Activated T-cell treated with anti-CD3 and anti-CD28 coated beads, Interleukin-2, amount 50 U/mL, for 72 hours (primary cell): ENCODE measurements at places on chromosomes 11 and 22. TPM values are rescaled to one million over a fixed set of nuclear protein-coding genes. Genes with fewer than 3 reads are reported as not detected.
A peak's percentile ranks its signal among the peaks of the same experiment; 100 is the strongest.

Gene NNMT
- total RNA-seq = not detected

Gene LDHAL6A
- total RNA-seq = not detected

- H3K4me3 ChIP-seq = peak overlapping the region; percentile 64
- H3K27ac ChIP-seq = peak overlapping the region; percentile 24
- H3K4me1 ChIP-seq = peaks cover 30% of the 10 kb centered on the region
- DNase-seq = no peak
Measured at GRCh38 chr11:128963744-128964325, 21.2 kb upstream of the TP53AIP1 start.

DNA sequence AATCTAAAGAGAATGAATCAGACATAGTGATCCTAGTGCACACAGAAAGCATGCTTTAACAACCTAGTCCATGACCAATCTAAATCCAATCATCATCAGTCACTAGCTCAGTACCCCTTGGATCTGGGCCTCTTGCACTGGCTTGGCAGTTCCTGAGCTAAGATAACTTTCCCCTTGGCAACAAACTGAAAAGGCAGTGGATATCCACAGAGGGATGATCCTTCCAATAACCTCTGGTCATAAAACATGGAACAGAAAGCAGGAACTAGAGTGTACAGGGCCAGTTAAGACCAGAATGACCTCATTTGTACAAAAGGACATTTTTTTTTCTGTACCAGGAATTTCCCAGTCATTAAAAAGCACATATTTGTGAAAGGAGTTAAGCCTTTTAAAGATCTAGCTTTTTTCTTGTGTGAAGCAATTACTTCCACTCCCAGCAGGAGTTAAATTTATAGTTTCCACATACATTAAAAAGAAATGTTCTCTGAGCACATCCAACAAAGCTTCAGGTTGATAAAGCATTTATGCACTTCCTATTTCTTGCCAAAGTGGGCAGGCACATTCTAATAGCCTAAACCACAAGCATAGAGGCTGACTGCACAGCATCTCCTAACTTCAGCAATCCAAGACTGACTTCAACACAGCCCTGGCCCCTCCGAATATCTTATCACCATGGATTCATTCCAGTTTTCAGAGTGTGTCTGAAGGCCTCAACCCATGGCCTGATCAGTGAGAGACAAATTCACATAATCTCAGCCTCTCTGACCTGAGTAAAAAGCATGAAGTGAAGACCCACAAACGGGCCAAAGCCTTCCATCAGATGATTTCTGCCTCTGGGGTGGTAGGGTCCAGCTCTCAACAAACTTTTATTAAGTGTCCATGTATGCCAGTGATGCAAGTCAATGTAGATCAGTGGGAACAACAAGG lies 29.9 kb downstream of the GUCY1A2 start:
- no peak overlapping the region for H3K4me3 ChIP-seq
- H3K4me1 ChIP-seq = no peaks in the 10 kb centered on the region
- no peaks in the 10 kb centered on the region for H3K36me3 ChIP-seq
- H3K27ac ChIP-seq = no peak overlapping the region

Gene BIRC3
- 155 TPM for total RNA-seq

Gene GPR83
- 0.19 TPM for total RNA-seq

Gene OR5B21
- total RNA-seq = not detected

GRCh38 chr11:2775083-2775625 lies 75.4 kb upstream of the KCNQ1OT1 start:
- H3K27me3 ChIP-seq = no peaks in the 10 kb centered on the region
- H3K36me3 ChIP-seq = no peaks in the 10 kb centered on the region
- peaks cover 24% of the 10 kb centered on the region for H3K4me1 ChIP-seq
- H3K4me3 ChIP-seq = no peak overlapping the region

GRCh38 chr11:122235615-122236014 lies 119.6 kb upstream of the BLID start:
- DNase-seq = no peak
- no peaks in the 10 kb centered on the region for H3K36me3 ChIP-seq
- H3K4me3 ChIP-seq = no peak overlapping the region
- no peaks in the 10 kb centered on the region for H3K4me1 ChIP-seq
- H3K27ac ChIP-seq = no peak overlapping the region
- H3K27me3 ChIP-seq = no peaks in the 10 kb centered on the region

Gene RFPL2
- 0.50 TPM for total RNA-seq

DNA sequence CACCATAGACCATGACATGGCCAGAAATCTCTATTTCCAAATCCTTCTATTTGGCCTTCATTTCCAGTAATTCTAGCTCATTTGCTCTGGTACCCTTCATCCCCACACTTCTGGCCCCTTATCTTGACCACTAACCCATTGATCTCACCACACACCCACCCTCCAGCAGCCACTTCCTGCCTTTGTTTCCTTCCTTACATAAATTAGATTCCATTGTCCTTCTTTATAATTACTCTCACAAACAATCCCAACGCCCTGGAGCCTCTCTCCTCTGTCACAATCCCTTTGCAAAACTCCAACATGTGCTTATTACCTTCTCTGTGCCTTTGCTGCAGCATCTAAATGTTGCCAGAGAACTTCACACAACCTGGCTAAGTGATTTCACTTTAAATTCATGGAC lies 14.8 kb downstream of the APLNR start:
- no peak overlapping the region for H3K27ac ChIP-seq
- H3K4me3 ChIP-seq = no peak overlapping the region
- peaks cover 12% of the 10 kb centered on the region for H3K27me3 ChIP-seq
- no peaks in the 10 kb centered on the region for H3K36me3 ChIP-seq
- no peak for DNase-seq
- H3K4me1 ChIP-seq = no peaks in the 10 kb centered on the region

DNA sequence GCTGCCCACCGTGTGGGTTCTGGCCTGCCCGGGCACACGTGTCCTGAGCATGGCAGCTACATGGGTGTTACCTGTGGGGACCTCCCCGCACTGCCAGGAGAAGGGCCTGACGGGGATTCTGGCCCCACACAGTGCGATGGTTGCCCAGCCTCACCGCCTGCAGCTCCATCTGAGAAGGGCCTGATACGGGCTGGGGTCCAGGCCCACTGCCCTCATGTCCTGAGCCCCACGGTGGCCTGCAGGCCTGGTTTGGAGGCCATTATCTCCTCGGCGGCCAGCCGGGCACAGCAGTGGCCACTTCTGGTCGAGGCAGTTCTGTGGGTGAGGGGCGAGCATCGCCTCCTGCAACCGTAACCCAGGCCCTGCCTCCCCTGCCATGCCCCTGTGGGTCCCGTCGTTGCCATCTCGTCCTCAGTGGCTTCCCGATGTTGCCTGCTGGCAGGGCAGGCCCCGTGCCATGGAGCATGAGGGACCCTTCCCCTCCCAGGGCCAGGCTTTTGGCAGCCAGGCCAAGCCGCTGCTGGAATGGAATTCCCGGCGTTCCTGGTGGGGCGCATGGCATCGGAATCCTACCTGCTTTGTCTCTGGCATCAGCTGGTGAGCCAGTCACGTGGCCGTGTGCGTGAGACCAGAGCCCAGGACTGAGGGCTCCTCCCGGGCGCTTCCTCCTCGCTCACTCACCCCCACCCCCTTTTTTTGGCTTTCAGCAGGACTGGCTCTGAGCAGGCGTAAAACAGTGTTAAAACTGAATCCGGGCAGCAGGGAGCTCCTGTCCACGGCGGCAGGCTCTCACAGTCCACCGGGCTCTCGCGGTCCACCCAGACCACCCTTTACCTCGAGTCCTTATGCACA lies 71.9 kb upstream of the PPARA start:
- H3K4me1 ChIP-seq = peaks cover 16% of the 10 kb centered on the region
- no peak overlapping the region for H3K27ac ChIP-seq
- H3K4me3 ChIP-seq = no peak overlapping the region
- no peak for DNase-seq
- H3K36me3 ChIP-seq = no peaks in the 10 kb centered on the region

GRCh38 chr11:110003426-110003825 lies 89.8 kb upstream of the ZC3H12C start:
- no peak for DNase-seq
- no peaks in the 10 kb centered on the region for H3K36me3 ChIP-seq
- H3K4me3 ChIP-seq = no peak overlapping the region
- H3K27ac ChIP-seq = no peak overlapping the region

Gene VSIG10L2
- total RNA-seq = not detected

DNA sequence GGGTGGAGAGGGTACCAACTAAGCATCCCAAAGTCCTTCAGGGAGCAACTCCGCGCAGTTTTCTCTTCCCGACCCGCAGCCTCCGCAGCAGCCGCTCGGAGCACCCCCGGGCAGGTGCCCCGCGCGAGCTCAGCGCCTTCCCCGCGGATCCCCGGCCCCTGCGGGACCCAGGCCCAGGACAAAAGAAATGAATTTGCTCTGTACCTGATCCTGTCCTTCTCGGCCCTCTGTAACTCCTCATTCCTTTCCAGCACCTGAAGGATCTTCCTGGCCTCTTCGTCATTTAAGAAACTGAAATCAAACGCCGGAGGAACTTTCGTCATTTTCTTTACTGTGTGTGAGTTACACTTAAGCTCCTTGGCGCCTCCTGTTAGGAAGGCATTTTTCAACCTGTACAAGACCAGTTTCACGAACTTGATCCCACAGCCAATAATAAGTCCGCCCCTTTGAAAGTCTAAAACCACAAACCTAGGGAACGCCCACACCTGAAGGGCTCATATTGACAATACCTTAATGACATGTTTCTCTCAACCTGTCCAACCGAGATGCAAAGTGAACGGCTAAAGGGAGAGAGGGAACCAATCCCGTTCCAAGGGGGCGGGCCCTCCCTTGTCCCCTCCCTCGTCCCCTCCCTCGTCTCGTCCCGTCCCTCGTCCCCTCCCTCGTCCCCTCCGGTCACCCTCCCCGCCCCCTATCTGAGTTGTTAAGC lies at the start of gene EXPH5:
Gene EXPH5 (minus strand): TSS at position 555 of the 709 bp plus-strand sequence. CDS start 232 bp downstream, at position 323.
- H3K27me3 ChIP-seq = peaks cover 19% of the 10 kb centered on the region
- H3K36me3 ChIP-seq = peaks cover 4% of the 10 kb centered on the region
- H3K4me3 ChIP-seq = peak within 1 kb of the TSS; percentile 98
- H3K4me1 ChIP-seq = peaks cover 10% of the 10 kb centered on the region
- peak; percentile 92 for DNase-seq
- H3K27ac ChIP-seq = peak within 1 kb of the TSS; percentile 93

- peak overlapping the region; percentile 91 for H3K4me3 ChIP-seq
- H3K27me3 ChIP-seq = no peaks in the 10 kb centered on the region
- DNase-seq = peak; percentile 74
- H3K36me3 ChIP-seq = no peaks in the 10 kb centered on the region
- peaks cover 63% of the 10 kb centered on the region for H3K4me1 ChIP-seq
Measured at GRCh38 chr22:24156141-24156912, 25.0 kb upstream of the SUSD2 start.

GRCh38 chr22:50672471-50673230 lies at the start of gene SHANK3:
Gene SHANK3, plus strand, starts transcription at chr22:50672823.
- peaks cover 46% of the 10 kb centered on the region for H3K27me3 ChIP-seq
- no peak for DNase-seq
- H3K4me1 ChIP-seq = peaks cover 12% of the 10 kb centered on the region
- H3K27ac ChIP-seq = no peak within 1 kb of the TSS
- peaks cover 5% of the 10 kb centered on the region for H3K36me3 ChIP-seq

GRCh38 chr11:29190313-29190712 lies 826.5 kb downstream of the KCNA4 start:
- no peak overlapping the region for H3K4me3 ChIP-seq
- H3K4me1 ChIP-seq = no peaks in the 10 kb centered on the region
- no peaks in the 10 kb centered on the region for H3K27me3 ChIP-seq

Gene TPBGL
- total RNA-seq = 0.07 TPM

DNA sequence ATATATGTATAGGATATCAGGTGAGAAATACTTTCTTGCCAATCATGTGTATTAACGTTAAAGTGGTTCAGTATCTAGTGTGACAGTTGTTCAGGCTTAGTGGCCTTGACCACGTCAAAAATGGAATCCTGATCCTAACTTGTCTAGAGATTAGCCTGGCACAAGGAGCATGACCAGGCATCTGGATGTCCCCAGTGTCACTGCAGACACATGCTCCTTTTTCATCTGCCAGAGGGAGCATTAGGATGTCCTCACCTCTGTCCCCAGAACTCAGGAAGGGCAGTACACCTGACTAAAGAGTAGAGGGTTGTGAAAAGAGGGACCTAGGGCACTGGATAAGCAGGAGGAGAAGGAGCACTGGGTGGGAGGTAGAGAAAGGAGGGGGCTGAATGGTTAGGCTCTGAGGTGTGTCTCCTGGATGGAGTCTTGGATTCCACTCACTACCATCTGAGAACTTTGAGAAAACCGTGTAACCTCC lies 40.9 kb upstream of the GGTLC2 start:
- DNase-seq = no peak
- H3K4me1 ChIP-seq = no peaks in the 10 kb centered on the region
- no peak overlapping the region for H3K27ac ChIP-seq
- H3K4me3 ChIP-seq = no peak overlapping the region
- peaks cover 5% of the 10 kb centered on the region for H3K27me3 ChIP-seq
- no peaks in the 10 kb centered on the region for H3K36me3 ChIP-seq

DNA sequence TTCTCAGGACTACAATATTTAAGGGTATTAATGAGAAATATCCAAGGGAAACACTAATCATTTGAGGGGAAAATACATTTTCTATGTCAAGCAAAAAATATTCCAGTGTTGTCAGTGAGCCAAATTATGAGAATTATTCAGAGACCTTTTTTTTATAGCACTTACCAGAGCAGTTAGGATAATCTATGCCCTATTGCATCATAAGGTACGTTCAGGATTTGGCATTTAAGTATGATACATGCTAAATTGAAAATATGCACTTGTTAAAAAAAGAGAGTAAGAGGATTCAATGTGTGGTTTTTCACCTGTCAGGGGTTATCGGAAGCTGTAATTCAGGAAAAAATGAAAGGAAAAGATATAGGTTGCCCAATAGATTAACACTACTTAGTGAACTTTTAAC lies 17.2 kb upstream of the MPPED2 start:
- H3K27ac ChIP-seq = no peak overlapping the region
- no peaks in the 10 kb centered on the region for H3K4me1 ChIP-seq
- no peaks in the 10 kb centered on the region for H3K36me3 ChIP-seq
- H3K4me3 ChIP-seq = no peak overlapping the region

DNA sequence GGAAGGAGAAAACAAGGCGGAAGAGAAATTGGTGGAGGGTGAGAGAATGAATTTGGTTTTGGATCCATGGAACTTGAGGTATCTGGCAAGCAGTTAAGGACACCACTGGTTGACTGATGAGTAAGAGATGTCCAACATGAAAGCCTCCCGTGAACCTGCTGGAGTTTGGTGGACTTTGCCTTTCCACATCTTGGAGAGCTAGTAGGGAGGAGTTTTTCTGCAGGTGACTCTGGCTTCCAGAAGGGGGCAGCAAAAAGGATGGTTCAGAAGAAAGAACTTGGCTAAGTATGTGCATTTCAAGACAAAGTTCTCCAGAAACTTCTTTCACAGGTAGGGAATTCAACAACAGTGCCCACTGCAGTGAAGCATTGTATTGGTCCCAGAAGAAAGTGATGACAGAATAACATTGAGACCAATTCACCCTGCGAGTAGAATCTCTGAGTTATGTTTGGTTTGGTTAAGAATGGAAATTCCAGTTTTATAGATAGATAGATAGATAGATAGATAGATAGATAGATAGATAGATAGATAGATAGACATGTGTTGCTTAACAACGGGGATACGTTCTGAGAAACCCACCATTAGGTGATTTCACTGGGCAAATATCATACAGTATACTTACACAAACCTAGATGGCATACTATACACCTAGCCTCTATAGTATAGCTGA lies 28.5 kb downstream of the DCDC1 start:
- no peaks in the 10 kb centered on the region for H3K4me1 ChIP-seq
- peak; percentile 7 for DNase-seq
- peaks cover 10% of the 10 kb centered on the region for H3K27me3 ChIP-seq
- H3K36me3 ChIP-seq = no peaks in the 10 kb centered on the region
